ENCODE measurements at places on chromosomes 2 and 18. TPM values are rescaled to one million over a fixed set of nuclear protein-coding genes. Genes with fewer than 3 reads are reported as not detected.

Gene L3MBTL4
- total RNA-seq = not detected

Gene TEX44
- not detected for total RNA-seq

Gene CDCA7
- 3.9 TPM for total RNA-seq

Gene UGT1A5
- not detected for total RNA-seq

Gene TMEFF2
- total RNA-seq = 0.06 TPM

Gene C1QL2
- not detected for total RNA-seq

Gene UCN
- 1.2 TPM for total RNA-seq

Gene MDH1B
- total RNA-seq = 0.64 TPM

Gene CROCC2
- 0.12 TPM for total RNA-seq

Gene MAIP1
- 24.0 TPM for total RNA-seq

Gene RESP18
- not detected for total RNA-seq

Gene ALPG
- not detected for total RNA-seq

Gene CRYBA2
- total RNA-seq = not detected

Gene G6PC2
- not detected for total RNA-seq

Gene IL36G
- total RNA-seq = not detected

Gene MC5R
- not detected for total RNA-seq

Gene NETO1
- total RNA-seq = not detected

Gene MC2R
- total RNA-seq = not detected

Gene NOL4
- total RNA-seq = not detected

Gene MTX2
- total RNA-seq = 19.0 TPM

Gene TBR1
- total RNA-seq = not detected

Gene NT5C1B
- 0.10 TPM for total RNA-seq

Gene ZCCHC2
- 8.0 TPM for total RNA-seq

Gene CD226
- total RNA-seq = not detected

Gene SP140
- not detected for total RNA-seq

Gene GATA6
- 30.0 TPM for total RNA-seq

Gene CAPN14
- not detected for total RNA-seq

Gene BCL2L11
- 6.7 TPM for total RNA-seq

Gene SCYGR7
- not detected for total RNA-seq

Gene SH3BP4
- 24.2 TPM for total RNA-seq

Gene APOB
- 0.56 TPM for total RNA-seq

Gene RNPEPL1
- total RNA-seq = 25.7 TPM

Gene CHPF
- 243 TPM for total RNA-seq

Data from cardiac ventricle fibroblast (primary cell).